Endodermal cell (in vitro differentiated cells): ENCODE measurements at places on chromosomes 3 and 15. TPM values are rescaled to one million over a fixed set of nuclear protein-coding genes. Genes with fewer than 3 reads are reported as not detected.

DNA sequence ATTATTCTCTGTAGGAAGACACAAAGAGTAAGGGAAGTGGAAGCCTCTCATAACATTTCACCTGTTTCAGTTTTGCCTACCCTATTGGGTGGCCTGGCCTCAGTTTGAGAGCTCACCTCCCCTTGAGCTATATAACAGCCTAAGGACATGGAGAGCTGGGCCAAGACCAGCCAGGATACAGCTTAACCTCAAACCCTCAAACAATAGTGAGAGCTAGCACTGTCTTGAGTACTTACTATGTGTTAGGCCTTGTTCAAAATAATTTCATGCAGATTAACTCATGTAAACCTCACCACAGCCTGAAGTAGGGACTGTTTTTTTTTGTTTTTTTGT lies 15.0 kb upstream of the TBL1XR1 start:
- DNase-seq: no peak

- no peak for DNase-seq
Measured at GRCh38 chr15:52523192-52523591, 5.5 kb downstream of the MYO5A start.

DNA sequence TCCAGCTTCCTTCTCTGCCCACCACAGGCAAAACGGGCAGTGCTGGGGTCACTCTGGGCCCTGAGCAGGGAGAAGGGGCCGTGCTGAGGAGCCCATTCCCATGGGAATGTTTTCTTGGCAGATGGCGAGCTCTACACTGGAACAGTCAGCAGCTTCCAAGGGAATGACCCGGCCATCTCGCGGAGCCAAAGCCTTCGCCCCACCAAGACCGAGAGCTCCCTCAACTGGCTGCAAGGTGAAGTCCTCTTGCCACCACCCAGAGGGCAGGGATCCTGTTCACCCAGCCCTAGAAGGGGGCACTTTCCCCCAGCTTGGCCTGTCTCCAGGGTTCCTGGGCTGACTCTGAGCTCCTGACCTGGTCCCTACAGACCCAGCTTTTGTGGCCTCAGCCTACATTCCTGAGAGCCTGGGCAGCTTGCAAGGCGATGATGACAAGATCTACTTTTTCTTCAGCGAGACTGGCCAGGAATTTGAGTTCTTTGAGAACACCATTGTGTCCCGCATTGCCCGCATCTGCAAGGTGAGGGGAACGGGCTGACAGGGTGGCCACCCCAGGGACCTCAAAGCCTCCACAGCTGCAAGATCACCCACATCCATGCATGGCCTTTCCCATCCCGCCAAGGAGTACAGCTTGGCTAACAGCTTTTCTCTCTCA lies 12.4 kb downstream of the CIB1 start:
- peak; percentile 91 for DNase-seq

GRCh38 chr3:144187531-144188210 lies 216.0 kb downstream of the DIPK2A start:
- DNase-seq: no peak

DNA sequence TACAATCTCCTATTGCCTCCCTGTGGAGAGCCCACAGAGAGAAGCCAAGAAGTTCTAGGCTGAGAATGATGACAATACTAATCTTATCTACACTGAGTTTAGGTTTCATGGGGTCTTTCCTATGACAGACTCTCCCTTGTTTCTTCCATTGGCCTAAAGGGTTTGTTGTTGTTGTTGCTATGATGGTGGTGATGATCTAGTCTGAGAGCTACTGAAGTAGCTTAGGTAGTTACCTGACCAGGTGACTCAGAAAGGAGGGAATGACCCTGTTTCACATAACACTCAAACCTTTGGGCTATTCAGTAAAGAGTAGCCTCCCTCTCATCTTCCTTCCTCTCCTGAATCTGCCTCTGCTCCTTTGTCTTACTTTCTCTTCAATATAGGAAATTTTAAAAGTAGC lies 170.2 kb downstream of the GMNC start:
- no peak for DNase-seq

- DNase-seq: no peak
Measured at GRCh38 chr3:69567023-69567709, 172.1 kb upstream of the MITF start.

DNA sequence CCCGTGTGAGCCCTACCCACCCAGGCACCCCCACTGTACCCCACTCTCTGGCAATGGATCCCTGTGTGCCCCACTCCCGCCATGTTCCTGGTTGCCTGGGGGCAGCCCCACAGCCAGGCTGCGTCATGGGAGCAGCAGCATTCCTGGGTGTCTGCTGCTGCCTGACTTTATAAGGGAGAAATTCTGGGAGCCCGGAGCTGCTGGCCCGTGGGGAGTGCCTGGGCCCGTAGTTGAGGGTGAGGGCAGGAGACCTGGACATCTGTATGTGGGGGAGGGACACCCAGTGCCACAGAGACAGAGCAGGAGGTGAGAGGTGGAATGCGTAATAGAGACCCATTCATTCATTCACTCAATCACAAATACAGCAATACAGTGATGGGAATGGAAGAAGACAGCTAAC lies 15.1 kb downstream of the CSPG4 start:
- no peak for DNase-seq

DNA sequence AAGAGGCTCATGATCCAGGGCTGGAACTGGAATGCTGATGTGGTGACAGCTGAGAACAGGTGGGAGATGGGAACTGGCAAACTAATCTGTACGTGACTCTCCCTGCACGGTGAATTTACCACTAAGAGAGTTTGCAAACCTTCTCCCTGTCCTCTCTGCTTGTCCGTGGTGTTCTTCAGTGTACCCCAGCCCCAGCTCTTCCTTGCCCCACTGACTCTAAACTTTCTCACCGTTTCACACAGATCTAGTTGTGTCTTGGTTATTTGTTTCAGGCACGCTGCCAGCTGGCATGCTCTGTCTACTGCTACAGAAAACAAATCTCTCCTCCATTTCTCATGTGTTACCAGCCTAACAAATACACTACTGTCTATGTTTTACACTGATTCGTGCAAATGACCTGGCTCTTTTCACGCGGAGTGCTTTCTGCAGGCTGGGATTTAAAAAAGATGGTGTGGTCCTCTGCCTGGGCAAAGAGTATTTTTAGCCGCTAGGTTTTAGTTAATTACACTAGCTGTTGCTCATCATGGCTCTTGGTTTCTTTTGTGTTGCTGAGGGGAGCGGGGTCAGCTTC lies 192.7 kb upstream of the LRIG1 start:
- DNase-seq: no peak

DNA sequence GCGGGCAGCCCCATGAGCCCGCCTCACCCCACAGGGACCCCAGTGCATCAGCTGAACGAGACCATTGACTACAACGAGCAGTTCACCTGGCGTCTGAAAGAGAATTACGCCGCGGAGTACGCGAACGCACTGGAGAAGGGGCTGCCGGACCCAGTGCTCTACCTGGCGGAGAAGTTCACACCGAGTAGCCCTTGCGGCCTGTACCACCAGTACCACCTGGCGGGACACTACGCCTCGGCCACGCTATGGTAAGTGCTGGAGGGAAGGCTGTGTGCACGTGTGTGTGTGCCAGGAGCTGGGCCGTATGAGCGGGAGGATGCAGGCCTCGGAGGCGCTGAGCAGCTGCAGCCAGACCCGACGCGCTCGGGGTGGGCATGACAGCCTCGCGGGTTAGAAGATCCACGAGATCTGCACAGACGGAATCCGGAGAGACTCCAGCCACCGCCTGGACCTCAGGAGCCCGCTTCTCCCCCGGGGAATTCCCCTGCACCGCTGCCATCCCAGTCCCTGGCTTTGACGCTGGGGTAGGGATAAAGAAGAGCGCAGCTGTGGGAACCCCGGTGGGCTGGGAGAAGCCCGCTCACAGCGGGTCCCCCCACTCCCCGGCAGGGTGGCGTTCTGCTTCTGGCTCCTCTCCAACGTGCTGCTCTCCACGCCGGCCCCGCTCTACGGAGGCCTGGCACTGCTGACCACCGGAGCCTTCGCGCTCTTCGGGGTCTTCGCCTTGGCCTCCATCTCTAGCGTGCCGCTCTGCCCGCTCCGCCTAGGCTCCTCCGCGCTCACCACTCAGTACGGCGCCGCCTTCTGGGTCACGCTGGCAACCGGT lies 2.6 kb downstream of the DUOXA2 start:
- no peak for DNase-seq

DNA sequence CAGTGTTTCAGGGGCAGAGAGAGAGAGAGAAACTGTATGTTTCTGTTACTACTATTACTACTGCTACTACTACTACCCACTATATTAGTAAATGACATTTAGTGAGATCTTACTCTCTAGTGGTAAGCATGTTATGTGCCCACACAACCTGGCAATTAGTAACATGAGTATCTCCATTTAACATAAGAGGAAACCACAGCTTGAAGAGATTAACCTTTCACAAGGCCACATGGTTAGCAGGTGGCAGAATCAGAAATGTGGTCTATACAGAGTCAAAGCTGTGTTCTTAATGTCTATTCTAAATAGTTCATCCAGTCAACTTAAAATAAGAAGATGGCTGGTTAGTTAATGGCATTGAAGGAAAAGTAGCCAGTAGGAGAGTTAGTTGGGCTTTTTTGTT lies 961.6 kb downstream of the MCTP2 start:
- DNase-seq: no peak

DNA sequence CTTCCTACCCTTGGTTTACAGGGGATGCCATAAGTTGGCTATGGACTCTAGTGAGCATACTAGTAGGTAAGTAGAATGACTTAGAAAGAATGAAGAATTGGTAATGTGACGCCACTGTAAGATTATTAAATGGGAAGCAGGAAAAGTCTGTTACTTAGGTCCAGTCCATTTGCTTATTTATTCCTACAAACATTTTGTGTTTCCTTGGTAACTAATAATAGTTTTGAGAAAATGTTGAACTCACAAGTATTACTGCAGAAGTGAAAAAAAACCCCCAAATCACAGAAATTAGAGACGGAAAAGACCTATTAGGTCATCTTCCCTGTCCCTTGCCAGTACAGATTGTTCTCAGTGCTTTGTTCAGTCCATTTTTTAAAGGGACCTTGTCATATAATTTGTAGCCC lies 63.5 kb downstream of the CMSS1 start:
- no peak for DNase-seq

- DNase-seq: no peak
Measured at GRCh38 chr3:190117981-190118380, 2.7 kb downstream of the P3H2 start.

DNA sequence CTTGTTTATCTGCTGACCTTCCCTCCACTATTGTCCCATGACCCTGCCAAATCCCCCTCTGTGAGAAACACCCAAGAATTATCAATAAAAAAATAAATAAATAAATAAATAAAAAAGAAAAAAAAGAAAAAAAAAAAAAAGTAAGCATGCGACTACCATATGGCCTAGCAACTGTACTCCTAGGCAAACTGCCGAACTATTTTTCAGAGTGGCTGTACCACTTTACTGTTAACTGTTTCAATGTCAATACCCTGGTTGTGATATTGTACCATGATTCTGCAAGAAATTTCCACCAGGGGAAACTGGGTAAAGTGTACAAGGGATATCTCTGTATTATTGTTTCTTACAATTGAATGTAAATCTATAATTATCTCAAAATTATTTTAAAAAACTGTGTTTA lies 41.3 kb upstream of the MAP4 start:
- no peak for DNase-seq

DNA sequence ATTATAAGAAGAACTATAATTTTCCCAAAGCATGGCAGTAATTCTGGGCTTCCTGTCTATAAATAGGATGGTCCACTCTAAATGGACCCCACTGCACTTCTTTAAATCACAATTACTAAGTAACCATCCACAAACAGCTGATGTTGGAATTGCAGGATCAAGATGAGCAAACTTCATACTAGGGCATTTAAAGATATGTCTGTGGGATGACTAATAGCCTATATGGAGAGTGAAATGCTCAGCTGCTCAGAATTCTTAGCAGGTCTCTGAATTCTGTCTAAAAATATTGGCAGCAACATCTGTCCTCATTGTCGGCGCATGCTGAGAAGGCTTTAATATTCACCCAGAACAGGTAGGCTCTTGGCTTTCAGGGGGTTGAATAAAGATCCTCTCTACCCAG lies 140.4 kb downstream of the SATB1 start:
- DNase-seq: no peak

DNA sequence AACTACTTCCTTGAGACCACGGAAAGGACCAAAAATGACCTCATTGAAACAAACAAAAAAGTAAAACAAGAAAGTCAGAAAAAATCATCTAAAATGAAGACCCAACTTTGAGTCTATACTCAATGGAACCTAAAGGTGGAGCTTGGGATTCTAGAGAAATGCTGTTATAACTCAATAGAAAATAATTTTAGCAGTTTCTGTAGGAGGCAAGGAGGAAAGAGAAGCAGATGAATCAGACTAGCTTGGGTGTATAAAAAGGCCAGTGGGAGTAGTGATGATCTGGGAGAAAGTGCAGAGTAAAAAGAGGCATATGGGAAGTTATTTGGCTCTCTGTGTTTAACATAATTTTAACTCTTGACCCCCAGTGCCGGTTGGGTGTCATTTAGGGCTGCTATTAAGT lies 94.4 kb downstream of the TMCO5A start:
- DNase-seq: no peak

GRCh38 chr3:30535525-30535924 lies 70.9 kb upstream of the TGFBR2 start:
- DNase-seq: no peak

DNA sequence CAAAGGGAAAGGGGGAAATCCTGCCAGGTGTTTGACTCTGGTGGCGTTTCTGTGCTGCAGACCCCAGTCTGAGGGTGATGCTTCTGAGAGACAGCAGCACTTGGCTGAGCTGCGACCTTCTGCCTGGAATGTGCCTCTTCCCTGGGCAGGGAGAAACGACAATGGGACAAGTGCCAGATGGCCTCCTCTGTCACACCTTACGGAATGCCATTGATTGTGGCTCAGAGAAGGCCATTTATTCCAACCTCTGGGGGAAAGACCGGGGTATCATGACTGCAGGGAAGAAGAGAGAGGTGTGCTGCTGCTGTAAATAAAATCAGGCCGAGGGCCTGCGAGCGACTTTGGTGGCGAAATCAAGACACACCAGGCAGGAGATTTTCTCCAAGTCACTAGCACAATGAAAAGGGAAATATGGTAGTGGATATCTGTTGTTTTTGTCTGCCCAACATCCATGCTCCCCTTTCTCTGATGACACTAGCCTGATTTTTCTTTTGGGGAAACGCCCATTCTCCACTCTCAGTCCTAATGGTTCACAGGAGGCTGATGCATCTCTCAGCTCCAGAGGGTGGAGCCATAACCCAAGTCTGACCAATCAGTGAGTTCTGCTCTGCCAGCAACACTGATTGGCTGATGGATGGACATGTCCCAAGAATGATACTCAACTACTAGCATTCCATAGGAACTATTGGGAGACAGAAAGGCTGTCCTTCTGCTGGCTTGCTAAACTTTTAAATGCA lies 336.1 kb downstream of the FOXP1 start:
- peak; percentile 86 for DNase-seq

- peak; percentile 49 for DNase-seq
Measured at GRCh38 chr3:1131166-1131565, 38.3 kb downstream of the CNTN6 start.

Gene TMCO5A
- not detected in 2 replicates for total RNA-seq

Gene GOLGA6D
- total RNA-seq: 0.21 to 0.24 TPM in 2 of 3 replicates, not detected in the other

Gene BNC1
- total RNA-seq: 0.07 TPM in 1 of 2 replicates, not detected in the other

Gene NRG4
- 0.48 to 0.54 TPM (median 0.51 TPM) in 3 replicates for total RNA-seq

Gene UBE2Q2
- total RNA-seq: 34.4 to 37.1 TPM (median 37.0 TPM) in 3 replicates

Gene P2RY13
- not detected in 3 replicates for total RNA-seq

Gene LRRC3B
- 0.26 and 0.34 TPM in 2 replicates for total RNA-seq

Gene CA12
- 1.6 and 2.1 TPM in 2 replicates for total RNA-seq

Gene CIB2
- total RNA-seq: 40.6 to 48.2 TPM (median 47.5 TPM) in 3 replicates

Gene GOLGA8T
- 0.46 to 0.58 TPM in 2 of 3 replicates, not detected in the other for total RNA-seq

Gene SLC24A5
- not detected in 3 replicates for total RNA-seq

Gene SNX33
- 21.8 and 23.2 TPM in 2 replicates for total RNA-seq

Gene SCN11A
- 0.63 and 0.81 TPM in 2 replicates for total RNA-seq

Gene MKRN3
- not detected in 3 replicates for total RNA-seq
